HCT116 (cell line): ENCODE measurements at places on chromosomes 13 and 19. TPM values are rescaled to one million over a fixed set of nuclear protein-coding genes. Genes with fewer than 3 reads are reported as not detected.

DNA sequence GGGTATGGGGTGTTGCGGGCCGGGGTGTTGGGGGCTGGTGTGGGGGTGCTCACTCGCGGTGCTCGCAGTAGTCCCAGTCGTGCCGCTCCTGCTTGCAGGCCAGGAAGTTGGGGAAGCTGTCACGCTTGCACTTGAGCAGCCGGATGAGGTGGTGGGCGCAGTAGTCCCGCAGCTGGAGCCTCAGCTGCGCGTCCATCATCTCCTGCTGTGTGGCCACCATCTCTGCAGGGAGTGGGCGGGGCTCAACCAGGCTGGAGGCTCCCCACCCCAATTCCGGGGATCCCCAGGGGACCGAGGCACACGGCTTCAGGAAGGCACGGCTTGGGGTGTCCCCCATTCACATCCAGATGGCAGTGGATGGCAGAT, 5.2 kb downstream of the NDUFB7 start:
- H3K4me1 ChIP-seq: peaks cover 22% of the 10 kb centered on the region
- DNase-seq: no peak
- H3K4me3 ChIP-seq: no peak overlapping the region
- no peak overlapping the region for H3K27ac ChIP-seq
- no peaks in the 10 kb centered on the region for H3K27me3 ChIP-seq
- H3K36me3 ChIP-seq: no peaks in the 10 kb centered on the region; the same call in 1 of the 2 replicates

- no peak for DNase-seq
- no peaks in the 10 kb centered on the region for H3K36me3 ChIP-seq
- peaks cover 17% of the 10 kb centered on the region; the same call in 1 of the 2 replicates for H3K27me3 ChIP-seq
Measured at GRCh38 chr19:54047616-54048015, 16.1 kb downstream of the VSTM1 start.

Gene SULT2B1
- total RNA-seq: 4.8 TPM

Gene MED26
- 13.3 TPM for total RNA-seq

DNA sequence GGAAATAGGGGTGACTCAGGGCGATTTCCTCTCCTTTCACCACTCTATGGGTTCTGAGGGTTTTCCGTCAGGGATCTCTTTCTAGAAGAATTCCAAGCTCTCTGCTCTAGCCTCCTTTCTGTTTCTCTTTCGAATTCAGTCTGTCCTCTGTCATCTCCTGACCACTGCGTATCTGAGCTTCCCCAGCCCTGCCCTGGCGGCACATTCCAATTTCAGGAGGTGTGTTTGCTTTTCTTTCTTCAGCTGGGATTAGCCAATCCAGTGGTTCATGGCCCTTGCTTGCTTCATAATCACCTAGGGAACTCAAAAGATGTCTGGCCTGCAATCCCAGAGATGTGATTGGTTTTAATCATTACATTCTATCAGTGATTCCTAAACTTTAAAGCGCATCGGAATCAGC, 9.4 kb downstream of the IFNL2 start:
- H3K4me1 ChIP-seq: peaks cover 3% of the 10 kb centered on the region
- no peak for DNase-seq
- H3K27me3 ChIP-seq: no peaks in the 10 kb centered on the region
- H3K36me3 ChIP-seq: no peaks in the 10 kb centered on the region

DNA sequence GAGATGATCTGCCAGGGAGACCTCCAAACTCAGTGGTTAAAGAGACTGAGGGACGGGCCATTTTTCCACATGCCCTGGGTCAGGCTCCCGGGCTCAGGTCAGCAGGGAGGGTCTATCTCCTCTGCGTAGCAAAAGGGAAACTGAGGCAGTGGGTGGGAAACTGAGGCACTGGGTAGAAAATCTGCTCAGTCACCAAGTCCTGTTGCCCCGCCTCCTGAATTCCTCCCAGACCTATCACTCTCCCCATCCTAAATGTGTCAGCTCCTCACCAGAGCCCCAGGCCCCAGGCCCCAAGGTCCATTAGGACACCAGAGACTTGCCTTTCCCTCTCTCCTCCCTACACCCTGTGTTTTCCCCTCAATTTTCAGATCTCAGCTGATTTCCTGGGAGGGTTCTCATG, 2.4 kb downstream of the CD320 start:
- H3K36me3 ChIP-seq: peaks cover 4% of the 10 kb centered on the region
- H3K4me3 ChIP-seq: no peak overlapping the region
- peaks cover 24% of the 10 kb centered on the region for H3K4me1 ChIP-seq
- DNase-seq: no peak
- H3K27me3 ChIP-seq: no peaks in the 10 kb centered on the region

Gene ZNF586
- total RNA-seq: 3.5 TPM

GRCh38 chr13:53560556-53560955, 531.9 kb downstream of the OLFM4 start:
- H3K4me3 ChIP-seq: no peak overlapping the region
- no peak for DNase-seq
- H3K4me1 ChIP-seq: no peaks in the 10 kb centered on the region
- no peaks in the 10 kb centered on the region for H3K27me3 ChIP-seq
- no peak overlapping the region for H3K27ac ChIP-seq
- H3K36me3 ChIP-seq: no peaks in the 10 kb centered on the region
